ENCODE measurements at places on chromosomes 4 and X.

GRCh38 chr4:74146581-74147129, 11.3 kb upstream of the MTHFD2L start:
- DNase-seq: no peak

DNA sequence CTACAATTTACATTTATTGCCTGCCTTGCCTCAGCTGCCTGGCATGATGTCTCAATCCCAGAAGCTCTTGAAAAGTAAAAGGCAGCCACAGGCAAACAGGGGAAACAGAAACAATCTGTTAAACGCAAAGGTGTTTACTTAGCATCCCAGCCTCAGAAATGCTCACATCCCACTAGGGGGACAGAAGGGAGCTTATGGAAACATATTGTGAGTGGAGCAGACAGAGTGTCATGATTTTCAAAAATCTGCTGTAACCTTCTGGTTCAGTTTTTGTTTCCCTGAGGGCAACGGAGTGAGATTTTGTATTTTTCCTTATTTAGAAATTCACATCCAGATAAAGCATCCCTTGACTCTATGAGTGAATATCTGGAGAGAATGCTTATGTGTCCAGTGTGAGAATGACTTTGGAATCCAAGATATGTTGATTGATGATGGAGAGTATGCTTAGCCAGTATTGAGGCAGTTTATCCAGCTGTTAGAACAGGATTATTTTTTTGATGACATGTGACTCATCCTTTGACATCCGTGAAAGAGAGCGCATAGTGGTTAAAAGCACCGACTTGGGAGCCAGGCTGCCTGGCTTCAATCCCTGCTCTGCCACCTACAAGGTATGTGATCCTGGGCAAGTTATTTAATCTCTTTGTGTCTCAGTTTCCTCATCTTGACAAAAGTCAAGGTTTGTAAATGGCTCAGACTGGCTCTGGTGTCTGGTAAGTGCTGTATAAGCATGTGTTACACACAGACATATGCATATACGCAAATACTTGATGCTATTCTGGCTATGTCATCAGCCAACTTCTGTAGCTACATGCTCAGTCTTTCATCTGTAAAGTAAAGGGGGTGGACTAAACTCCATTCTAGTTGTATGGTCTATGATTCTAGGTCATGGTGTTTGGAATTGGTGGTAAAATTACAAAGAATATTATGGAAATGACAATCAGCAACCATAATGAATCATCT, 381.2 kb downstream of the RAPGEF2 start:
- DNase-seq: no peak

DNA sequence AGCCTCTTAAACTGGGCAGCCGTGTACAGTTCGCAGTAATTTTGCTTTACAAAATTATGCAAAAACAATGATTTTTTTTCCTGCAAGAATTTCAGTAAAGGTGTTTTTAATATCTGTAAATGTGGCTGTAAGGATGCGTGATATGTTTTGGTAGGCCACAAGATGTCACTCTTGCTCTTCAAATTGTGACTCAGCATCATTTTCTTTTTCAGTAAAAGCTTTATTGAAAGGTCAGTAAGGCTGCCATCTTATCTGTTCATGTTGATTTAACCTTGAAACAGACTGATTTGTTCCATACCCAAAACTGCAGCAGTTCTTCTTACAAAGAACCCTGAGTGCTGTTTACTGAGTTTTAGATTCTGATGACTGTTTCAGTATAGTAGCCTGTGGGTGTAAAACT, 39.9 kb downstream of the TXLNG start:
- DNase-seq: no peak

- no peak for DNase-seq
Observed at GRCh38 chrX:17206584-17206983, 168.4 kb upstream of the NHS start.

DNA sequence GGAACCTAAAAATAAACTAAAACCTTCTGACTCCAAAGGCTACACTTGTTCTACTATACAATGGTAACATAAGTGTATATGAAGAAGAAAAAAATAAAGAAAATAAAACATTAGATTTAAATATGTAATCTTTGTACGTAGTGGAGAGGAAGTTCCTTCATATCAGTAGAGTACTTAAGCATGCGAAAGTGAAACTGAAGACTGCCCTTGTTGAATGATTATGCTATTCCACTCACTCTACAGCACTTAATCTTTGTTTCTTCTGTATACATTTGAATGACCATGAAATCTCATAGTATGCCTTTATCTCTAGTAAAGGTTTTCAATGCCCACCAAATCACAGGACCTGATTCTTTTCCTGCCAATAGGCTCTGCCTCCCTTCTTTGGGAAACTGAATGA, 78.9 kb downstream of the NDST3 start:
- no peak for DNase-seq

GRCh38 chr4:52299120-52299519, 248.0 kb downstream of the SPATA18 start:
- no peak for DNase-seq

DNA sequence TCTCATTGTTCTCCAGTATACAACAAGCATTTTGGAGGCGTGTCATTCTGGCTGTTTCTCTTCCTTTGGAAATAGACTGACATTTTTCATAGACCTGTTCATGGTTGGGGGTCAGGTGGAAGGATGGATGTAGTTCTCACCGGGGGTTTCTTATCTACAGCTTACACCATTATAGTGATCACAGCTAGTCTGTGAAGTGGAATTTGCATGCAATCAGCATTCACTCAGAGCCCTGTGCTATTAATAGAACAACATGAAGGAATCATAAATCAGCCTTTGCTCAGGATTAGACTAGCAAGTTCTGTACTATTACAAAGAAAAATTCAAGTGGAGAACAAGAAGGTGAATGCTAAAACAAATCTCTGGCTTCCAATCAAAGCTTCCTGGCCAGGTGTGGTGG, 132.6 kb upstream of the PUDP start:
- no peak for DNase-seq

DNA sequence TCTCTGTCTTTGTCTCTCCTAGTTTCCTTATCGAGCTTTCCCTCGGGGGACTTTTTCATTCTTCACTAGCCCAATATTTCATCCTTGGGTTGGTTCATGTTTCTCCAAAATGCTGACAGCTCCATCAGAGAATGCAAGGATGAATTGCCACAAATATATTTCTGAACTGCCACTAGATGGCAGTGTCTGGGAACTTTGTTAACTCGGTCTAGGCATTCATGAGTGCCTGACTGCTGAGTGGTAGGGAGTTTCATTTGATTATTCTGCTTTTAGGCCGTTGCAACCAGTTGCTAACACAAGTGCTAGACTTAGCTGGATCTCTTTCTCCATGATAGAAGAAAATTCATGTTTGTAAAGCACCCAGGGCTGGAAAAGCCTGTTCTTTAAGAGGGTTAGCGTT, 73.5 kb upstream of the RAP2C start:
- no peak for DNase-seq

All from T-helper 9 cell (primary cell).